ENCODE measurements at places on chromosomes 3 and 15. TPM values are rescaled to one million over a fixed set of nuclear protein-coding genes. Genes with fewer than 3 reads are reported as not detected.

- DNase-seq: no peak
These were observed 9.2 kb upstream of the TNIK start for GRCh38 chr3:171469376-171469775.

- no peak for DNase-seq
These were observed 211.3 kb downstream of the KLF13 start for GRCh38 chr15:31537770-31538592.

GRCh38 chr3:155981669-155982068, 111.2 kb downstream of the GMPS start:
- DNase-seq: no peak

- peak; percentile 28 for DNase-seq
These were observed 769 bp upstream of the CSPG4 start for GRCh38 chr15:75713338-75713895.

GRCh38 chr15:62465173-62465572, 300.1 kb upstream of the C2CD4B start:
- no peak for DNase-seq

- DNase-seq: no peak
These were observed 15.4 kb upstream of the STARD5 start for GRCh38 chr15:81339321-81339720.

The SAMMSON gene
- total RNA-seq: not detected

The LRRC31 gene
- total RNA-seq: 42.6 TPM

The SLC28A1 gene
- total RNA-seq: not detected

- DNase-seq: peak; percentile 78
These were observed 81.9 kb upstream of the ZNF280D start for GRCh38 chr15:56815247-56815646.

All from mucosa of descending colon (tissue), 3 donors.